ENCODE measurements at places on chromosomes 5 and 9.

DNA sequence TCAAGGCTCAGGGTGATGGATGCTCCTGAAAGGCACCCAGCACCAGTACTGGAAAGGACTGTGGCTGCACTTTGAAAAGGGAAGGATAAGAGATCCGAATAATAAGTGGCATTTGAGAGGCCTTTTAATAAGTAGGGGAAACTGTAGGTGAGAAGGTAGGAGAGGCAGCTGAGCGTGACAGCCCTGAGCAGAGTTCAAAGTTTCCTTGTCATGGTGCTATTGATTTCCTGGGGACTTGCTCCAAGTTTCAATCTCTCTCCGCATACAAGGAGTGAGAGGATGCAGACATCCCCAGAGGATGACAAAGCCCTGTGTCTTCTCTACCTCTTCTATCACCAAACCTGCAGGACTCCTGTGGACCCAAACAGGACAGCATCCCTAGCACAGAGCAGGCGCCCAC is 354.5 kb downstream of the SPOCK1 start:
- no peak for DNase-seq

DNA sequence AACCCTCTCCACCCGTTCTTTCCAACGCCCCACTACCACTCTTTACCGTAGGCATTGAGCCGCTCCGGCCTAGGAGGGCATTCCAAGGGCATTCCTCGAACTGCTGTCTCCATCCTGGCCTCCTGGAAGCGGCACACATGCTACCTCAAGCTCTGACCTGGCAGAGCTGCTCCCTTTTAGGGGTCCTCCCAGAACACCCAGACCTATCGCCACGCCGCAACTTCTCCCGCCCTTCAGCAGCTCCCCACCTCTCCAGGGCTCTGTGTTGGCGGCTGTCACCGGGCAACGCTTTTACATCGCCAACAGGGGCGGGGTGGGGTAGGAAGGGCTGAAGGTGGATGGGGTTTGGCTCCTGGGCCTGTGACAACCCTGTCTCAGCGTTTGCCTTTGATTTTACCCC is 4.6 kb upstream of the MYORG start:
- no peak for DNase-seq

- DNase-seq = no peak
Observed at GRCh38 chr9:7342229-7342628, 457.3 kb downstream of the DMAC1 start.

DNA sequence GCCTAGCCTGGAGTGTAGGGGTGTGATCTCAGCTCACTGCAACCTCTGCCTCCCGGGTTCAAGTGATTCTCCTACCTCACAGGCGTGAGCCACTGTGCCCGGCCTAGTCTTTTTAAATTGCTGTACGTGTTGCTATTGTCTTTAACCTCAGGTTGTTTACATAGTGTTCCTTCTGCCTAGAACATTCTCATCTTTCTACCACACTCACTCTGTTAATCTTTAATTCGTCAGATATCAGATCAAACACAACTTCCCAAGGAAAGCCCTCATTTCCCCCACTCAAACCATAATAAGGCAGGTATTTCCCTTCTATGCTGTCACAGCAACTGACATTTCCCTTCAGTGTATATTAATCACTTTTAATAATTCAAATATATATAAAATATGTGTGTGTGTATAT is 1310.0 kb upstream of the C9orf72 start:
- no peak for DNase-seq

DNA sequence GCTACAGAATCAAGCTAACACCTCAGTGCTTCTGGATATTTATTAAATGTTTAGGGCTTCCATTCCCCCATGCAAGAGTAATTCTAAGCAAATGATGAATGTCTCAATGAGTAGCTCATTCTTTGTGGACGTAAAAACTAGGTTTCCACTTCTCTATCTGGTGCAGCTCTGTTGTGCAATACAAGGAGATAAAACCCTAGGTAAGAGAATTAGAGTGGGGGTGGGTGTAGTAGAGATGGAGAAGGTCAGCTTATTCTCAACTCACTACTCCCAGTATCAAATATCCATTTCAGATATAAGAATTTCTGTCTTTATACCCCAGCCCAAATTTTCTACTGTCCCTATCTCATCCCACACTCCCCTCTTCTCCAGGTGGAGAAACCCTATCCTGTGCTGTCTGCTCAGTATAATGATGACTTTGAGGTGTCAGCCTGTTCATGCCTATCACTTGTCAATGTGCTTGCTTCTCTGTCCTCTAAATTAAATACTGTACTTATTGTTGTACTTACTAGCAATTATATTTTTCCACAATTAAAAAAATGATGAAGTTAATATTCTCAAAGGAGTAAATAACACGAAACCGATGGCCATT is 4.3 kb upstream of the FYB1 start:
- DNase-seq = no peak

- no peak for DNase-seq
Observed at GRCh38 chr9:18361646-18362045, 112.3 kb upstream of the ADAMTSL1 start.

DNA sequence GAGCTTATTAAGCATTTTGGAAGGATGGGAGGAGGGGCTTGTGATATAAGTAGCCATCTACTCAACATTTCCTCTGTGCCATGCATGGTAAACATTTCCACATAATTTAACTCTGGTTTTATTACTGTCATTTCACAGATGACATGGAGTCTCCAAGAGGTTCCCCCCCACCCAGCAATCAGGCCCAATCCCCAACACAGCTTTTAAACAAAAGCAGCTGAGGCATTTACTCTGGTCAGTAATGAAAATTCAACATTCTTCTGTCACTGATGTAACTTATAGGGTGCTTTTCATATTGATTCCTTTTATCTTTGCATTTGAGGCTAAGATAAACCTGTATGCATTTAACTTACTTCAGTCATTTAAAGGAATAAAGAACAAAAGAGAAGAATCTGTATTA is 128.1 kb downstream of the COL23A1 start:
- DNase-seq = no peak

GRCh38 chr5:37569466-37569865 is 190.3 kb downstream of the WDR70 start:
- DNase-seq = no peak

GRCh38 chr9:15310107-15310850 is 3.3 kb upstream of the TTC39B start:
- DNase-seq = no peak

- no peak for DNase-seq
Observed at GRCh38 chr9:136694163-136694871, 7.1 kb upstream of the AGPAT2 start.

DNA sequence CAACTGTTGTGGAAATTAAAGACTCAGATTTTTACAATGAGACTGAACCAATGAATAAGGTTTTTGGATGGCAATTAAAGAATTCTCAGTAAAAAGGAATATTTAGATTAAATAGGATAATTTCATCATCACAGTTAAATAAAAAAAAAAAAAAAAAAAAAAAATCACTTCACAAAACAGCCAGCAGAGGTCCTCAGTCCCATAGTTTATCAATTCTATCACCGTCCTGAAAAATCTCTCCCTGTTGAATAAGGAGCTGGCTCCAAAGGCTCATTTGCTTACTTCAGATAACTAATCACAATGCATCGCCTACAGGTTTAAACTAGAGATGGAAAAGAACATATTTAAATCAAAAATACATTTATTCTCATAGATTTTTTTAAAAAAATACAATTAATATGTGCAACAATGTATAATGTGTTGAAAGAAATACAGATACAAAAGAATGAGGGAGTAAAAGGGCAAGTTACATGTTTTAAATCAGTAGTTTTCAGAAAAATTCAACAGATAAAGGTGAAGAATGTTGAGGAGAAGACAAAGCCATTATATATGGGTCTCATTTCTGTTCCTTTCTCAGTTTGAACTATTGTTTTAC is 175.8 kb upstream of the CHD1 start:
- DNase-seq = no peak

DNA sequence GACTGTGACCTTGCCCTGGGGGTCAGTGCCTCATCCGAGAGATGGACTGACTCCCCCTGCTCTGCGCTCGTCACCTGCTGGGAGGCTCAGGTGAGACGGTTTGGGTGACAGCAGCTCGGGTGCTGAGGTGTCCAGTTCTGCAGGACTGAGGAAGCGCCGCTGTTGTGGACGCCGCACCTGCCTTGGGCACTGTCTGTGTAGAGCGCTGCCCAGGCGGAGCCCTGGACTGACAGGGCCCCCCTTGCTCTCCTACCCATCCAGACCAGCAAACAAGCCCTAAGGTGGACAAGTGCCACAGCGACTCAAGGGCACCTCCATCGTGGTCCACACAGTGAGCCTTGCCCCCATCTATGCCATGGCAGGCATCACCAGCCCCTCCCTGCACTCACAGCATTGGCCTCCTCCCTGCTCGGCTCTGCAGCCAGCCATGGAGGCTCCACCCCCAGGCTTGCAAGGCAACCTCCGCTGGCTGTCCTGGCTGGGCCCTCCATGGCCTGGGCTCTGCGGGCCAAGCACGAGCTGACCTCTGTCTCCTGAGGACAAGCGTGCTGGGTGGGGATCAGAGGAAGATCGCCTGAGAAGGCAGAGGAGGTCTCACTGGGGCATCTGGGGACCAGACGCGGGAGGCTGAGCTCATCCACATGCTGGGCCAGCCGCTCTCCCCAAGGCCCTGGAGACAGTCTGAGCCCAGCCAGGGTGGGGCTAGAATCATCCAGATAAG is 87.1 kb upstream of the COL5A1 start:
- DNase-seq = no peak

GRCh38 chr5:7745882-7746610 is 104.9 kb downstream of the CFAP90 start:
- peak; percentile 6 for DNase-seq

GRCh38 chr5:54904425-54904824 is 81.0 kb downstream of the ESM1 start:
- DNase-seq = no peak

GRCh38 chr5:21831145-21831787 is 1021.9 kb downstream of the CDH12 start:
- DNase-seq = no peak

GRCh38 chr9:9799287-9799686 is 813.5 kb downstream of the PTPRD start:
- no peak for DNase-seq

DNA sequence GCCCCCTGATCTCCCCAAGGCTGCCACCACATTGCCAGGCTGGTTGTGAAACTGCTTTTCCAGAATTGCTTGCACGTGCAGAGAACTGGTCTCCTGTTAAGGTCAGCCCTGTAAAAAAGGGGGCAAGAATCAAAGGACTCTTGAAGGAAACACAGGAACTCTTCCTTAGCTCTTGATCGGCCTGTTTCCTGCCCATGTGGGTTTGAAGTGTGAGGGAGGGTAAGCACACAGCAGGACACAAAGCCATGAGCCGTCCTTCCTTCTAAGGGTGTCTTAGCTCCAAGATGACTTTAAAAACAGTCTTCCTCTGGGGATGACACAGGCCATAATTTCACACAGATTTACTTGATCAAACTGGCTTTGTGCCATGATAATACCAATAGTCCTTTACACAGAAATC is 36.1 kb downstream of the TEK start:
- no peak for DNase-seq

DNA sequence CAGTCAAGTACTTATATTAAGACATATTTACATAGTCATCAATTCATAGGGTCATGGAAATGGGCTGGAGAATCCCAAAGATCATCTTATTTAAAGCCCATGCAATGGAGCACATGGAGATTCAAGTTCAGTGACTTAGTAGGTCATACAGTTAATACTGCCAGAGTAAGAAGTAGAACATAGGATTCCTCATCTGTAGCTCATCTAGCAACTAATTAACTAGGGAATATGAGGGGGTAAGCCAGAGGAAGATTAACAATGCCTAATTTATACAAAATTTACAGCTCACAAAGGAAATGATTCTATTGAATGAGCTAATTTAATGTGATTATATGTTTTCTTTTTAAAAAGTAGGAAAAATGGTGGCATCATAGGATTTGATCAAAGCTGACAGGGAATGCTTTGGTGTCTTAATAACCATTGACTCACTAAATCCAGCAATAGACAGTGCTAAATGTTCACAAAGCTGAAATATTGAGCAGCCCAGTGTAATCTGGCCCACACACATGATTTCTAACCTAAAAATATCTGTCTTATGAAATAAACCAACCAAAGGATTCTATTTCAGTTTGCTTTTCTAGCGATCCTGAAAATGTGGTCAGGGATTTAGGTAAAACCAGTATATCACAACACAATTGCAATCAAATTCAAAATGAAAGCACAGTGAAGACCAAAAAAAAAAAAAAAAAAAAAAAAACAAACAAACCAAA is 53.3 kb downstream of the PRDM6 start:
- DNase-seq = no peak

- DNase-seq = no peak
Observed at GRCh38 chr9:72089451-72090130, 29.2 kb upstream of the C9orf57 start.

DNA sequence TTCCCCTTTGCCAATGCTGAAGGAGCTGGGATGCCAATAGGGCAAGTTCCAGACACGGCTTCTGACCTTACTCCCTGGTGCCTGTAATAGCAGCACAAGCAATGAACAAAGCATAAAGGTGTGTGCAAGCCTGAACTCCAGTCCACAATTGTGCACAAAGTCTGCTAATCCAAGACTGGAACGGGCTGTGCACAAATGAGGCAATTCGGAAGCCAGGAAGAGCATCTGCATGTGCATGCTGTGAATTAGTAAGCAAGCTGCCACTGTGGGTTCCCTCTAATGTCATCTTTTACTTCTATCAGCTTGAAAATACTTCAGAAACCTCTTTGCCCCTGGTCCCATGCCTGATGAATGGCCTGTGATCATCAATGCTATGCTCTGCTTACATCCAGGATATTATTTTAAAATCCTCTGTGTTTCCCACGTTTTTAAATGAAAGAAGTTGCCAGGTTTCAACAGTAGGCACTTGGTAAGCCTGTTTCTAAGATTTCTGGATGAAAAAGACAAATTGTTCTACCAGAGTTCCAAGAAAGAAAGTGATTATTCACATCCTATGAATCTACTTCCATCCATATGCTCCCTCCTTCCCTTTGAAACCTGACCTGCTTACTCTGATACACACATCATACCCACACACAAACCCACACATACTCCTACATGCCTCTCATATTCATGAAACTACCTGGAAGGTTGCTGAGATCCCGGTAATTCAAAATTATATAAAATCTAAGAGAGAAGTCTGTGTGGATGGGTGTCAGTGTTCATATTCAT is 165.7 kb downstream of the KCTD16 start:
- no peak for DNase-seq

DNA sequence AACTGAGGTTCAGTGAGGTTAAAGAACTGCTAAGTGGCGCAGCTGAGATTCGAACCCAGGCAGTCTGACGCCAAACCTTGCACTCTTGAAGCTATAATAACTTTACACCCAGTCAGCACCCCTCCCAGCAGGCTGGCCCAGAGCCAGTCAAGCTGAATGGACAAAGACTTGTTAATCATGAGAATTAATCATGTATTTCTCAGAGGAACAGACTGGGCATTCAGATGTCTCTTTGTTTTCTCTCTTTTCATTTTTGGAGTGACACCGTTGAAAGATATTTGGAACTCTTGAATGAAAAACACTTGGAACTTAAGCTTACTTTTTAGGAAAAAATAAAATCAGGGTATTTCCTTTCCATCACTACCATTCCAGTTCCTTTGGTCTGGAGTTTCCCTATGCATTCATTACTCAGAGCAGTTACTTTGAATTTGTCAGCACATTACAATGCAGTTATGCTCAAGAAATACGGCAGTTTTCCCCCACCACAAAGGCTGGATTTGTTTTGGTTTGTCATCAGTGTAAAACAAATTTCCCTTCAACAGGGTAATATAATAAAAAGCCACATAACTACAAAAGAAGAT is 22.6 kb upstream of the MAMDC2 start:
- DNase-seq = no peak
